ENCODE measurements at places on chromosomes 16 and 17.

DNA sequence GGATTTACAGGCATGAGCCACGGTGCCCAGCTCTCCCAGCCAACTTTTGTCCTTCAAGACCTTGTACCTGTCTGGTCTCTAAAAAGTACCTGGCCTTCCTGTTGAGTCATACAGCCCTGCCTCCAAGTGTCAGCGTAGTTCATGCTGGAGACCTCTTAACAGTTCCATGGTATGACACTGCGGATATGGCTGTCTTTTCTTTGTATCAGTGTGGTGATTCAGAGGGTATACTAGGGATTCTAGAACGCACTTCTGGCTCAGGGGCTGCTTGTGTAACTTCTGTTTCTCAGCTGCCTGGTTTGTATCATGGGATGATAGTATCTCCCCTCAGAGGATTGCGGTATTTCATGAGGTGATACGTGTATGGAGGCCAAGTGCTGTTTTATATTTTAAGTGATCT lies 2.0 kb upstream of the TMEM11 start:
- no peak for DNase-seq

DNA sequence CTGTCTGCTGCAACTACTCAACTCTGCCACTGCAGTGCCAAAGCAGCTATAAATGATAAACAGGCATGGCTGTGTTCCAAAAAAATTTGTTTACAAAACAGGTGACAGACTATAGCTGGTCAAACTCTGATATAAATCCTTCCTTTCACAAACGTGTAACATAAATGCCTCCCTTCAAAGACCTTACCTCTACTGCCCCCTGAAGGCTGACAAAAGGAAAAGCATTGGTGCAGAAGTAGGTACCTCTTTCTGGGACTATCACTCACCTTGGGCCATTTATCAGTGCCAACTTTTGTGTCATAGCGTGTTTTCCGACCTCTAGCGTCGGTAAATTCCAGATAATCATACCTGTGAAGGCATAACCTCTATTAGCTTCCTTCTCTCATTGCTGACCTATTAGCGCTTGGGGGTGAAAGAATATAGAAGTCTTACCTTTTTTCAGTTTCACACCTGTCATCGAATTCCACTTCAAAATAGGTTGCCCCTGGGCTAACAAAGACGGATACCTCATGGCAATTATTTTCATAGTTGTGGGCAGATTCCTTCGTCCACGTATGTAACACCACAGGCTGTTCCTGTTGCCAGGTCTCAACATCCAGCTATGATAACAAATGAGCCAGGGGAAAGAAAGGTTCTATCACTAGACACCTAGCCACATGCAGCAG lies 67.9 kb downstream of the ZZEF1 start:
- no peak for DNase-seq

GRCh38 chr17:66043419-66043818 lies 148.5 kb downstream of the CEP112 start:
- DNase-seq, result no peak

DNA sequence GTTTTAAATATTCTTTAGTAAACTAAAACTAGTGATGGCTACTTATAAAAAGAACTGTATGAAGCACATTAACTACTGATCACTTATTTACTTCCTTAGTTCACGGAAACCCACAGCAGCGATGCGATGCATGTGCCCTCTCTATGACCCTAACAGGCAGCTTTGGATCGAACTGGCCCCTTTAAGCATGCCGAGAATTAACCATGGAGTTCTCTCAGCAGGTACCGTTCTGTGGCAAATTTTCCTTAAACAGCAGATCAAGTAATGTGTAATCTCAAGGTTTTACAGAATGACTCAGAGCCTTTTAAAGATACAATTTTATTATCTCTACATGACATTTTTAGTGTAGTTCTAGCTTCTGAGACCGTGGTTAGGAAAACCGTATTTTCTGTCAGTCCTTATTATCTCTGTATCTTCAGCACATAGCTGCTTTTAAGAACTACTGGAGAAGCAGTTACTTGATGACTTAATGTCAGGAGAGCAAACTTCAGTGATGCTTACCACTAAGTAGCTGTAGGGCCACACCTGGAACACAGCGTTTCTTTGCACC lies 43.0 kb downstream of the GAN start:
- DNase-seq, result no peak

DNA sequence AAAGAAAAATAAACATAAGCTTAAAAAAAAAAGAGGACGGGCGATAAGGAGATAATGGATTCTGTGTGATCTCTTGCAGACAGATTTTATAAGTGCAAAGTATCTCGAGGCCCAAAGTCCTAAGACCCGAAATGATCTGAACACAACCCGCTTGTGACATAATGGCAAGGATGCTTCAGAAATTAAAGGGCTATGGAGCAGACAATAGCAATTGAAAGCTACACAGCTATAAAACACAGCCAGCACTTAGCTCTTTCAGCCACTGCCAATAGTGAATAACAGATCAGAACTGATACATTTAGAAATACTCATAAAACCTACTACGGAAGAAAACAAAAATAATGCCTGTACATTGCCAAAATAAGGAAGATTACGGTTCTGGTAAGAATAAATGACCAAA lies 117.5 kb downstream of the ZFHX3 start:
- DNase-seq, result no peak

- no peak for DNase-seq
Measured at GRCh38 chr16:60605176-60605575, 1431.1 kb downstream of the CDH8 start.

- no peak for DNase-seq
Measured at GRCh38 chr17:77253611-77254051, 112.9 kb downstream of the SEC14L1 start.

GRCh38 chr17:6476076-6476809 lies 32.0 kb downstream of the PIMREG start:
- DNase-seq, result no peak

GRCh38 chr17:55398689-55399088 lies 22.9 kb downstream of the MMD start:
- no peak for DNase-seq

DNA sequence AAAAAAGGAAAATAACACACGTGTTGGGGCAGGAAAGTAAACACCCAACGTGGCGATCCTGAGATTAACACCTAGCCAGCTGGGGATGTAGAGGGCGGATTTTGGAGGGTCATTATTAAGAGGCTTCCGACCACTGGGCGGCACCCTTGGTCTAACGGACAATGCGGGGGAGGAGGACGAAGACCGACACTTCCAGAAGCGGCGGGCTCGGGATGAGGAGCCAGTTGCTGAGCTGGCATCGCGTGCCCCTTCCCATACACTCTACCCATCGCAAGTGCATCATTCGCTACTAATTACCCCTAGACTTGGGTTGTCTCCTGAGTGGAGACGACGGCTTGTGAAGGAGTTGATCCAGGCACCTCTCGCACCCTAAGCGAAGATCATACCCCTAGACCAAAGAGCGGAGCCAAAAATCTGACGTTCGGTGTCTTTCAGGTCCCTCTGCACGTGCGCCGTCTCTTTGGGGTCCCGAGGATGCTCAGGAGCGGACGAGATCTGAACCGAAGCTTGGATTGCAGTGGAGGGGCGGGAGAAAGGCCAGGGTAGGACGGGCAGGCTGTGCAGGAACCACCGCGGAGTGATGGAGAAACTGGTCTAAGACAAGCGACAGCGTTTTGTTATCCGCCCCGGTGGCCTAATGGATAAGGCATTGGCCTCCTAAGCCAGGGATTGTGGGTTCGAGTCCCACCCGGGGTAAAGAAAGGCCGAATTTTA lies 17.6 kb downstream of the ZNF213 start:
- DNase-seq, result peak; percentile 94

GRCh38 chr16:12440228-12440530 lies 363.5 kb downstream of the CPPED1 start:
- DNase-seq, result no peak

GRCh38 chr16:65667011-65667578 lies 545.2 kb upstream of the CDH11 start:
- no peak for DNase-seq

GRCh38 chr17:1491443-1492248 lies 840 bp downstream of the MYO1C start:
- peak; percentile 18 for DNase-seq

DNA sequence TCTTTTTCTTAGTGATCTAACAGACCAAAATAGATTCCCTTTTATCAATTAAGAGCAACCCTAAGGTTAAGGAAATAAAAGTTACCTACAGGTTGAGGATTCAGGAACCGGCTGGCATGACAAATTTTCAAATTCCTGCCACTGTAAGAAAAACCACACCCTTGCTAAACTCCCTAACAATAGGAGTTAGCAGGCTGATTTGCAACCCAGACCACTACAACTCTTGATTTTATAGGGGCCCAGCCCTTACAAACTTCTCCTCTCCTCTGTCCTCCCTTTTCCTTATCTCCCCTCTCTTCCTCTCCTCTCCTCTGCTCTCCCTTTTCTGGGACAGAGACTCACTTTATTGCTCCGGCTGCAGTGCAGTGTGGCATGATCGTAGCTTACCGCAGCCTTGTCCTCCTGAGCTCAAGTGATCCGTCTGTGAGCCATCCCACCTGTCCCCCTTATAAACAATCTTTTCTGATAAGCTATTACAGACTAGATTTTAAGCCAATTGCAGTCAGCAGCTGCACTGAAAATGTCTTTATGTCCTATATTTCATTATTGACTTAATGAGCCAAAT lies 418.9 kb downstream of the CDH8 start:
- no peak for DNase-seq

GRCh38 chr16:51056331-51056730 lies 94.7 kb downstream of the SALL1 start:
- no peak for DNase-seq

GRCh38 chr17:7687072-7687907 lies at the start of gene TP53:
TP53 (minus strand) TSS chr17:7687490; CDS start chr17:7676594, 10,896 bp downstream.
- DNase-seq, result peak; percentile 74

- DNase-seq, result peak; percentile 83
Measured at GRCh38 chr16:74999609-75000480, 1.0 kb downstream of the ZNRF1 start.

DNA sequence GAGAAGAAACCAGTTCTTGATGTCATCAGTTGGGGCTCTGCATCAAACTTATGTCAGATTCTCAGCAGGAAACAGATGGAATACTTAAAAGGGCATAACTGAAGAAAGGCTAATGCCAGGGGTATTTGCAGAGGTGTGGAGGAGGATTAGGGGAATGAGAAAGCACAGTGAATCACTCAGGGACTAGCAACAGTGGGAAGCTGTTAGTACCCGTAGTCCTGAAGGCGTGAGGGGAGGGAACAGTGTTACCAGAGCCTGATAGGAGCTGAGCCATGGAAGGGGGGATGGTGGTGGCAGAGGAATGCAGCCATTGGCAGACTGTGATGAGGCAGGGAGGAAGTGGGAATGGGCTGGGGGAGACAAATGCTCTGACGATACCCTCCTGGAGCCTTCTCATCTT lies 162.3 kb downstream of the UTP18 start:
- DNase-seq, result no peak

DNA sequence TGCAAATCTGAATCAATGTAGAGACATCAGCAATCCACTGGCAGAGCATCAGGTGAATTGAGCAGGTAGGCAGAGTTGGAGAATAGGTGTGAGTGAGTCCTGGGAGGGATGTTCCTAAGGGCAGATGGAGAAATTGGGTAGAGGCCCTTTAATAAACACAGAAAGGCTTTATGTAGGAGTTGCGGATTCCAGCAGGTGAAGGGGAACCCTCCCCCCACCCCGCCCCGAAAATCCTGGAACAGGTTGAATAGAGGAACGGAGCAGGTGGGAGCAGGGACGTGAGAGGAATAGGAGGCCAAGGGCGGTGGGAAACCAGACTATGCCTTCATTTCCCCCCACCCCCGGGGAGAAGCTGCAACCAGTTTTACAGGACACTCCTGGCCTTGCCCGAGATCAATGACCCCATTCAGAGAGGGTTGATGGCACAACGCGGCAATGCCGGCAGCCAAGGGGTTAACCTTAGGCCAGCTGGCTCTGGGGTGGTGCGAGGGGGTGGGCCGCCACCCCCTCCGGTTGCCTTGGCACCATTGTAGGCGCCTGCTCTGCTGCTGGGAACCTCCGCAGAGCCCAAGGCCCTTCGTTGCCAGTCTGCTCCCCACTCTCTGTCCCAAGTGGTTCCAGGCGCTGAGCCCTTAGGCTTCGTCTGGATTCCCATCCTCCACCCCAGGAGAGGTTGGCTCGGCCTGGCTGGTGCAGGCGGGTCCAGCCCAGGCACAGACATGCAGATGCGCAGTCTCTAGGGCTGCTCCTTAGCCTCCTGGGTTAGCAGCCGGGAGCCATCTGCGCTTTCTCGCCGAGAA lies 814 bp upstream of the RUNDC3A start:
- peak; percentile 87 for DNase-seq

GRCh38 chr17:9842057-9842758 lies 16.5 kb downstream of the GLP2R start:
- DNase-seq, result no peak

GRCh38 chr17:44733753-44734152 lies 25.0 kb upstream of the ADAM11 start:
- DNase-seq, result no peak

- no peak for DNase-seq
Measured at GRCh38 chr16:11056993-11057649, 112.8 kb downstream of the CLEC16A start.

DNA sequence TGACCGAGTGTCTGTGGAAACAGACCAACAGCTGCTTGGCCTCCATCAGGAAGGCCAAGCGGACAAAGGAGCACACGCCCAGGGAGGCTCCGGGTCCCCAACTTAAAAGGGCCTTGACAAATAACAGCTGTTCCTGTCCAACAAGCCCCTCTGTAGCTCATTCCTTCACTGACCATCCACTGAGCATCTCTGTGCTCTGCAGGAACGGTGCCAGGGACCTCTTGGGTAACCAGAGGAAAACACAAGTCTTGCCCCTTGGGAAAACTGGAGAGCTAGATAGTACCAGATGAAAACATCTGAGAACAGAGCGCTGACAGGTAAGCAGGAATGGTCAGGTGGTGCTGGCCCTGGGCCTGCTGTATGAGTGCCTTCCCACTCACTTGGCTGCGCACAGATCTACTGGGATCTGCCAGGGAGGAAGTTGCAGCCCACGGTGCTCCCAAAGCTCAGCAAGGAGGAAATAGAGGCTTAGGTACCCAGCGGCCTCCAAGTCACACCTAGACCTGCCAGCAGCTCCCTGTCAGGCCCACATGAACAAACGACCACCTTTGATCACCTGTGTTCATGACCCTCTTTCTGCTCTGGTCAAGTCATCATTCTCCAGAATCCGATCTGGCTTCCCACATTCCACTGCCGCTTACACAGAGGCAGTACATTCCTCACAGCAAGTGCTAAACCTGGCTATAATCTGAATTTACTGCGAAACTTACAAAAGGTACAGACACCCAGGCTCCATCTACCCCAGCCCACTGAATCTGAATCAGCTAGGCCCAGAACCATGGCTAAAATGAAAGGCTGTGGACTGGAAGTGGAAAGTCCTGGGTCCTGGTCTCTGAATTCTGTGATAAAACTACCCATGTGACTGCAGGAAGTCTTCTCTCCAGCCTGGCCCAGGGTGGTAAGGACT lies 12.5 kb downstream of the DCAKD start:
- DNase-seq, result no peak

GRCh38 chr17:64005734-64006167 lies 7.6 kb downstream of the PRR29 start:
- peak; percentile 83 for DNase-seq
